ENCODE measurements at places on chromosomes 11 and 22.

DNA sequence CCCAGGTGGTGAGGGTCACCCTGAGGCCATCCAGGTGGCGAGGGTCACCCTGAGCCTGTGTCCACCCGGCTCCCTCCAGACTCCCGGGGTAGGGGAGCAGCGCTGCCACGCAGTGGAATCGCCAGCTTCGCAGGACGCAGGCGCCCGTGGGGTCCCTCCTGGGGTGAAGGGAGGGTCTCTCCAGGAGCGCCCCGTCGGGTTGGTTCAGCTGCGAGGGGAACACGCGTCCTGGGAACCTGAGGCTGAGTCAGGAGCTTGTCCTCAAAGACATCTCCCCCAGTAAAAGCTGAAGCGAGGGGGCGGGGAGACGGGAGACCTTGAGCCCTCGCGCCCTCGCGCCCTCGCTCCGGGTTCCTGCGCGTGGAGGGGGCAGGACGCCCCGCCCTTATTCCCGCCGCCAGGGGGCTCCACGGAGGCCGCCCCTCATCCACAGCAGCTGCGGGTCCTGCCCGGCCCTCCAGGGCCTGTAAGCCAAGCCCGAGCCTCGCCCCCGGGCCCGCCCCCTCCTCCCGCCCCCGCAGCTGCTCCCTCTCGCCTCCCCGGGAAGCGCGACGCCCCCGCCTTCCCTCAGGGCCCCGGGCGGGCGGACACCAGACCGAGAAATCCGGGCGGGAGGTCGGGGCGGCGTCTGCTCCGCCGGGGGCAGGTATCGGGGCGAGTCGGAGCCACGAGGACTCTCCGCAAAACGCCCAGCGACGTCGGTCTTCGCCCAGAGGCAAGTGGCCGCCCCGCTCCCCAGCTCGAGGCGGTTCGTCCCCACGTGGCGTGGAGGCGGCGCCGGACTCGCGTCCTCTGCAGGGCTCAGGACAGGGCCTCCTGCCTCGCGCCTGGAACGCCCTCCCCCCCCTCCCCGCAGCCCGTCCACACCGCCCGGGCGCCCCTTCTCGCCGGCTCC is 22.8 kb downstream of the PIM3 start:
- DNase-seq: no peak

- no peak for DNase-seq
Observed at GRCh38 chr22:29701155-29701999, 18.4 kb upstream of the CABP7 start.

DNA sequence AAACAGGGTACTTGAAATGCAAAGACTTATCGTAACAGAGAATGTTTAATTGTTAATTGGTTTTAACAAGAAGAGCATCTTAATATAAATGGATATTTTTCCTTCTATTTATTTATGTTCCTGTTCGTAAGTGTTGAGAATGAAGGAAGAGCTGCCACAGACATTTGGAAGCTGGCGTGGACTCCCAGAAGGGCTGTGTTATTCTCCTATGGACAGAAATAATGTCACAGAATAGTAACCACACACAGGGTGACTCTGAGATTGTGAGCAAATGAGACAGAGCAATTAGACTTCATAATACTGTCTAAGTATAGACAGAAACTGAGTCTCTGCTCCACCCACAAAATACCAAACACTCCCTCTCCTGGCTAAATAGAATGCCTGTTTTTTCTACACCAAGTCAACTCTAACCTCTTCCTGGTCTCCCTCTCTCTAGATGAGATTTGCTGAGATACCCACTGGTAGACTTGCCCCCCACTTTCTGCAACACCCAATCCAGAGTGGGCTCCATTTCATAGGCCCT is 6.1 kb downstream of the APOL3 start:
- DNase-seq: no peak

- DNase-seq: no peak
Observed at GRCh38 chr22:39688186-39688785, 117.7 kb downstream of the CACNA1I start.

- DNase-seq: no peak
Observed at GRCh38 chr11:65274735-65275682, 13.2 kb downstream of the POLA2 start.

GRCh38 chr22:43969989-43970755 is 14.9 kb downstream of the SAMM50 start:
- DNase-seq: no peak

- DNase-seq: no peak
Observed at GRCh38 chr11:96318399-96318798, 24.6 kb downstream of the MAML2 start.

DNA sequence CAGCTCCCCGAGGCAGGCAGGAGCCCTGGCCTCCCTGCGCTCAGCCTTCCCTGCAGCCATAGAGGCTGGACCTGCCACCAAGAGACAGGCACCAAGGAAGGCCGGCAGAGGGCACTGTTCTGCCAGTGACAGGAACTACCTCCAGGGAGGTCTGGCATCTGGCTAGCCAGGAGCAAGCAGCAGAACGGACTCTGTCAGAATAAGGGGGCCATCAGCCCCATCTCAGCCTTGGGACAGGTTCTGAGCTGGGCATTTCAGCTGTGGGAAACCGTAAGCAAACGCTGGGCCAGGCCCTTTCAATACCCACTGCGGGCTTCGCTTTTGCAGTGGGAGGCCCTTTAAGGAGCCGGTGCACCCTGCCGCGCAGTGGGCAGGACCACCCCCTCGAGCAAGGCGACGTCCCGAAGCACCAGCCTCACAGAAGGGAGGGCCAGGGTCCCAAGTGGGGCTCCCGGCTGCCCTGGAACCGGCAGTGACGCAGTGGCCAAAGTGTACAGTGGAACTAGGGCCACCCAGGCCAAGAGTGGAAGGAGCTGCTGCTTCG is 18.2 kb downstream of the IFT27 start:
- DNase-seq: peak; percentile 54

- peak; percentile 37 for DNase-seq
Observed at GRCh38 chr22:43481568-43482317, 69.9 kb downstream of the MPPED1 start.

DNA sequence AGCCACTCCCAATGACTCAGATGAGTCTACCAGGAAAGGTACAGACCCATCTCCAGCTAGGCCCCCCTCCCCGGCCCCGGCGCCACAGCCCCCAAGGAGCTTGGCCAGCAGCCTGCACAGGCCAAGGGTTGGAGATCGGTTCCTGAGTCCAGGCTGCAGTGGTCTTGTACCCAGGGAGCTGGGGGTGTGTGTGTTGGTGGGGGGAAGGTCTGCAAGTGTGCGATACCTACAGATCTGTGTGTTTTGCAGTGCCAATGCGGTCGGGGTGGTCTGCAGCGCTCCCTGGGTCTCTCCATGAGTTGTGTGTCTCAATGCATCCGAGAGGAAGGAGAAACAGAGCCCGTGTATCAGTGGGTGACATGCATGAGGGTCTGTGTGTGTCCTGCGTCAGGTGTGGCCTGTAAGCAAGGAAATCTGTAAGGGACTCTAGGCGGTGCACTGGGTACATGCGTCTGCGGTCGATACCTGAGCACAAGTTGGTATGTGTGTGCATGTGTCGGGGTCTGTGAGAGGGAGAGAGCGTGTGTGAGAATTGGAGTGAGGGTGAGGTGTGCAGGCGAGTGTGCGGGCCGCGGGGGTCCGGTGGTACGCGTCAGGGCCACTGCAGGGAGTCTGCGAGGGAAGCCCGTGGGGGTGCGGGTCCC is 645 bp downstream of the CDC42BPG start:
- no peak for DNase-seq

GRCh38 chr11:41246399-41246745 is 213.1 kb downstream of the LRRC4C start:
- no peak for DNase-seq

- DNase-seq: no peak
Observed at GRCh38 chr22:39416319-39416718, 16.7 kb downstream of the TAB1 start.

- no peak for DNase-seq
Observed at GRCh38 chr11:44608991-44609782, 43.7 kb downstream of the CD82 start.

- DNase-seq: no peak
Observed at GRCh38 chr22:41908411-41909309, 6.2 kb downstream of the SHISA8 start.

Measured in GDM1 (cell line).